GM04503 (cell line): ENCODE measurements at places on chromosomes 2 and 18.

DNA sequence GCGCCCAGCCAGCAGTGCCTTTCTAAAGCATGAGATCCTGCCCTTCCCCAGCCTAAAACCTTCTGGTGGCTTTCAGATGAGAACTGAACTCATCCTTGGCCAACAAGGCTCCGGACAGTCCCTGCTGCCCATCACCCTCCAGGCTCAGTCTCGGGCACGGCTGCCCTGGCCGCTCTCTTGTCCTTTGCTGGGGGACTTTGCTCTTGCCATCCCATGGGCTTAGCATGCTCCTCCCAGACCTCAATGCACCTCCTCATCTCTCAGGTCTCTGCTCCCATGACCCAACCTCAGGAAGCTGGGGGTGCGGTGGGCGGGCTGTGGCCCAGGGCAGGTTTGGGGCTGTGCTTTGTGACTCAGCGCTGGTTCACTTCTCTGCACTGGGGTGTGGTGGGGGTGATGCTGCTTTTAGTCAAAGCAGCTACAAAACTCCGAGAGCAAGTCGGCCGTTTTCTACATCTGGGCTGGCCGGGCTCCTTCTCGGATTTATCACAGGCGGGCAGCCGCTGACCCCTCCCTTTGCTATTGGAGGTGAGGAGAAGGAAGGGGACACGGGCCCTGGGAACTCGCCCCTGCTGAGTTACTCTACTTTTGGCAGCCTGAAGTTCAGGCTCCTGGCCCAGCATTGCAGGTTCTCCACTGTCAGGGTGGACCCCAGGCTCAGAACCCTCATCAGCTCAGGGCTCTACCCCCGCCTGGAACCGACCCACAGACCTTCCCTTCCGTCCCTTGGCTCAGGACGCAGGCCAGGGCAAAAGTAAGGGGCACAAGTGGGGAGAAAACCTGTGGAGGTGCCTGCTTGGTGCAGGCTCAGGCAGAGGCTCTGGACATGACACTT lies 90.6 kb upstream of the TAF1B start:
- DNase-seq: no peak

GRCh38 chr2:232132181-232132580 lies 170.7 kb downstream of the DIS3L2 start:
- DNase-seq: no peak

DNA sequence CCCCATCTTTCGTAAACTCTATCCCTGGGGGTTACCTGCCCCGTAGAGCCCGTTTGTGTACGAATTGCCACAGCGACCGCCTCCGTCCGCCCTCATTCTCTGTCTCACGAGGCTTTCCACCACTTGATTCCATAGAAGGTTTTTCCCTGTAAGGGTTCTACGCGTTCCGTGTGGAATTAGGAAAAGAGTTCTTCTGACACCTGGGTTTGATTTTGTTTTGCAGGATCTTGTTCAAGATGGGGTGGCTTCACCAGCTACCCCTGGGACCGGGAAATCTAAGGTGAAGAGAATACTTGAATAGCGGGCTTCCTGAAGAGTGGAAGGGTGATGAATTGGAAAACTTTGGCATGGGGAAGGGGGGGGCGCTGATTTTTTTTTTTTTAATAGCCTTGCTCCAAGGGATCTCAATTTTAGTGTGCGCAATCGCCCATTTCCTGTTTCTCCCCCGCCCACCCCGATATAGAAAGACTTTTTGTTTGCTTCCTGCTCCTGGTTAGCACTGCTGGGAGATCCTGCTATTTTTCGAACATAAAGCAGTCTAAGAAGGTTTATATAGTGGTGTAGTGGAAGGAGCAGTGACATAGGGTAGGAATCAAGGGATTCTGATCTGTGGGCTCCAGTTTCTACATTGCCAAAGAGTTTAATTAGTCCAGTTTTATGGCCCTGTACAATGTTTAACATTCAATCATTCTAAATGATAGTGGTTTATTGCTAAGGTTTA lies 564 bp downstream of the GCC2 start:
- no peak for DNase-seq

- DNase-seq: no peak
Measured at GRCh38 chr2:235131334-235132305, 179.8 kb downstream of the SH3BP4 start.

DNA sequence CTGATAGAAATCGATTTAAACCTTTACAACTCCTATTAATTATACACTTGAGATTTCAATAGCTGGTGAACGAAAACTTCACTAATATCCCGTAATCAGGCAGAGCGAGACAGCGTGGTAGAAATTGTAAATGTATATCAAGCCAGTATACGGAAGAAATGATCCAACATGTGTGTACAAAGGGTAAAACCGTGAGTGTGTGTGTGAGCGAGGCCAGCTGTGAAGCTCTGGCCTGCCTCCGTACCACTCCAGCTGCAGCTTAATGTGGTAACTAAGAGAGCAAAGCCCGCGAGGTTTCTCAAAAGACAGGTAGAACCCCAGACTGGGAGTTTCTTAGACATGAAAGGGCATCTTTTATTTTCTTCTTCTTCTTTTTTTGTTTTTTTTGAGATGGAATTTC lies 52.3 kb upstream of the ZNF516 start:
- DNase-seq: no peak

DNA sequence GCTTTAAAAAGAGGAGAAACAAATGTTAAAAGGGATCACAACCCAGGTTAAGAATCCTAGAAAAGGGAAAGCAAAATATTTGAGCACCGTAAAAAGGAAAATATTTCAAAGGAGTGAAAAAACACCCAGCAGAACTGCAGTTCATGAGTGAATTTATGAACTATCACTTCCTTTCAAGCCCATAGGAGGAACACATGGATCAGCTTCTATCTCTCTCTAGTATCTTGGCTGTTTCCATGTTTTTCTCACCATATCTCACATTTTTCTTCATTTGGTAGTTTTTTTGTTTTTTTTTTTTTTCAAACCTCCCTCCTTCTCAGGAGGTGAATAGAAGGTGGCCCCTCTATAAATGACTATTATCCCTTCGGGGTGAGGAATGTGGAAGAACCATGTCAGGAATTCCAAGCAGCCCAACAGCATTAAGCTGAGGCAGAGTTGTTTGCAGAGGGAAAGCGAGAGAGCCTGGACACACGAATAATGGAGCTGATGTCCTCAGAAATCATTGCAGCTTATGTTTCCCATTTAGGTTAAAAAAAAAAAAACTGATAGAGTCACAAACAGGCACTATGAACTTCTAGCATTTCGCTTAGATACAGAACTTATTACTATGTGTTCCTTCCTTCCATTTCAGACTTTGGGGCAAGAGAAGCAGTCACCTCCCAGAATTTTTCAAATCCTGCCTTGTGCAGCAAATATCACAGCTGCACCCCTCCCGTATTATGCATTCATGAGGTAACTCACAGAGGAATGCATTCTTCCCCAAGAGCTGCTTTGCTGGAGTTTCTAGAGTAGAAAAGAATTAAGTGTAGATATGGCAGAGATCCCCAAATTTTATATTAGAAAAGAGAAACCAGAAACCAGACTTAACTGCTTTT lies 315.6 kb downstream of the IRS1 start:
- no peak for DNase-seq

DNA sequence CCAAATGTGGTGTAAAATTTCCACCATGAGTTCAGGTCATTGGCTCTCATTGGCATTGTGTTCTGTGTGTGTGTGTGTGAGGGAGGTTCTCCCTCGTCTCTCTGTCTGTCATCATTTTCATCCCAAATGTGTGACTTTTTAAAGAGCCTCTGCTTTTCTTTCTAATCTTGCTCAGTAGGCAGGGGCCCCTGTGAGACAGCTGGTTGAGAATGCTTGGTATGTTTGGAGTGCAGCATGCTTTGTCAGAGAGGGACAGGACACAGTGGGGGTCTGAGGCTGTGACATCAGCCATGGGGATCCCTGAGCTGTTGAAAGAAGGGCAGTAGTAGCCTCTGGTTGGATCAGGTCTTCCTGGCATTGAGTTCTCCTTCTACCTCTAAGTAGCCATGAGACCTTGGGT lies 10.6 kb downstream of the PTPRM start:
- DNase-seq: peak; percentile 63

DNA sequence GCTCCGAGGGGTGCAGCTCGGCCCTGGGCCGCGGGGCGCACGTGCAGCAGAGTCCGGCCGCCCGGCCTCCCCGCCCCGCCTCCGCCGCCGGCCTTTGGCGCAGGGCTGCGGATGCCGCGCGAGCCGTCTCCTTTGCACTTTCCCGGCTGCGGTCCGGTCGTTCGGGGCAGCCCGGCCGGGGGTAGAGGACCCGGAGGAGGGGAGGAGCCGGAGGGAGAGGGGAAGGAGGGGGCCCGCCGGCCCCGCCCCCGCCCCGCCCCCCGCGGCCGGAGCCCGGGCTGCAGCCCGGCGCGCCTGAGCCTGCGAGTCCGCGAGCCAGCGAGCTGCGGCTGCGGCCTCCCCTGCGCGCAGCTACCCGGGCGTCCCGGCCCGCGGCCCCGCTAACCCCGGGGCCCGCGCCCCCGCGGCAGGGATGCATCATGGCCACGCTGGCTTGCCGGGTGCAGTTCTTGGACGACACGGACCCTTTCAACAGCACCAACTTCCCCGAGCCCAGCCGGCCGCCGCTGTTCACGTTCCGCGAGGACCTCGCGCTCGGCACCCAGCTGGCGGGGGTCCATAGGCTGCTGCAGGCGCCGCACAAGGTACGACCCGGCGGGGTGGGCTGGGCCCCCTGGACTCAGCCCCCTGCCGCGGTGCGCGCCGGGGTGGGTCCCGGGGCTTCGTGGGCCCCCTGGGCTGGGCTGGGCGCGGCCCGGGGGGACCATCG lies at the start of gene FHOD3:
TSS of gene FHOD3 (plus strand) at position 297 of the 709 bp plus-strand sequence. CDS start at position 420, 123 bp downstream.
- DNase-seq: no peak

DNA sequence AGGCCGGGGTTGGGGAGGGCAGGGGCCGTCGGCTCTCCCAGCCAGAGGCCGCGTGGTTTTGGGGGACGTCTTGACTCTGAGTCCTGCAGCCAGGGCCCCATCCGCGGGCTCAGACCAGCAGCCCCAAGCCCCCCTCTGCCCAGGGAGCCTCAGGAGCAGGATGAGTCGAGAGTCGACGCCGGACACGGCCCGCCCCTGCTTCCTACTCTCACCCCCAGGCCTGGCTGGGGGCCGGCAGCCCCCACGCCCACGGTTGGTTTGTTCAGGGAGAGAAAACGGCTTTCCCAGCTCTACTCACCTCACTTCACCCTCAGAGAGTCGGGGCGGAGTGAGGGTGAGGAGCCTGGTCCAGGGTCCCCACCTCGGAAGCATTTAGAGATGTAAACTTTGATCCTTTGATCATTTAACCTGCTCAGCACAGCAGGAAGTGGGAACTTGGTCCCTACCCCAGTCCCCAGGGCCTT lies 6.9 kb downstream of the SNORC start:
- DNase-seq: no peak

DNA sequence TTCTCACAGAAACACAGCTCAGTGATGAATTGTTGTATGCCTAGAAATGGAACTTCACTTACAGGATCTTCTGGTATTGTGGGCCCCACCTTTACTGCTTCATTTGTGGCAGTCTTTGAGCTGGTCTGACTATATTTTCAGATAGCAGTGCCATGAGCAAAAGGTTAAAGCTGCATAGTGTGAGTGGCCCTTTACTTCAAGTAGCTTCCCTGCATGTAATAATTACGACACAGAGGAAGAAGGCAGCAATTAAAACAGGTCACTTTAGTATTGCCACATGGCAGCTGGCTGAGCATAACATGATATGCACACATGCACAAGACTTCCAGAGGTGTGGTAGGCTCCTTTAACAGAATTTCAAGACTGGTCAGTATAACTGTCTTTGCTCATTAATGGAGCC lies 426.3 kb upstream of the ZEB2 start:
- DNase-seq: no peak

GRCh38 chr2:231008131-231008530 lies 12.2 kb downstream of the SPATA3 start:
- no peak for DNase-seq

DNA sequence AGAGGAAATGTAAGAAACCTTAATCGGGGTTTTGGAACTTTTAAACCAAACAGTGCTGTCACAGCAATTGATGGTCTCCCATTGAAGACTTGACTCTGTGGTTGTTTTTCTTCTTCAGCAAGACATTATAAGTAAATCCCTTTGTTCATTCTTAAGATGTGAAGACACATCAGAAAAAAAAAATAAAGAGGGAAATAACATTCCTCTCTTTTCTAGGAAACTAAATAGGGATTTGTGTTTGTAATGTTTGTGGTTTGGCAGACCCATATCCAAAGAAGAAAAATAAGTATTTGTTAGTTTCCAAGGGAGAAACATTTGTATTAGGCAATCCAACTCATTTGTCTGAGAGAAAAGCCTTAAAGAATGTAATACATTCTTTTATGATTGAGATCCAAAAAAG lies 359.9 kb downstream of the DSC3 start:
- peak; percentile 2 for DNase-seq

DNA sequence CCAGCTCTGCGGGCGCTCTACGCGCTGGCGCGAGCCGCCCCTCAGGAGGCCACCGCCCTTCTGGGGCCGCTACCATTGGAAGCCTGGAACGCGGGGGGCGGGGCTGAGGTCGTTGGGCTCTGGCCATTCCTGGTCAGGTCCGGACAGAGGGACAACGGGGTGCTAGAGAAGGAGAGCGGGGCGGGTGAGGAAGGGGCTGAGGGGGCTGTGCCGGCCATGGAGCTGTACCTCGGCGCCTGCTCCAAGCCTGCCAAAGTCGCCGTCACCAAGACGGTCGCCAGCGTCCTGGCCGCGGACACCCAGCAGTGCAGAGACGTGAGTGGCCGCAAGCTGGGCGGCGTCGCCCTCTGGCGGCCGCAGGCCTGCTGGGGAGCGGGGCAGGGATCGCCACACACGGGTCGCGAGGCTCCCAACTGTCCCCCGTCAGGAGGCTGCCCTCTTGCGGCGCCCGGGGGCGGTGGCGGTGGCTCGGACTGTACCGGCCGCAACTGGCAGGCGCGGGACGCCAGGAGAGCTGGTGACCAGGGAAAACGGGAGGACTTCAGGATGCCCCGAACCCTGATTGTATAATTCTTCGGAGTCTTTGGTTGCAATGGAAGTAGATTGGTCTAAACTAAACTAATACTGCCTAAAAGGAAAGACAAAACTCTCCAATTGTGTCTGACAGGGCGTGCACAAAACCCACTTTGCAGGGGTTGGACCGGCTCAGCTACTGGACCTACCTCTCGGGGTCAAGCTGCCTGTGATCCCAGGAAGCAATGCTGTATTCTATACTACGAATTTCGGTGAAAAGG lies at the start of gene FSIP2:
TSS of gene FSIP2 (plus strand) at position 126 of the 794 bp plus-strand sequence. CDS start at position 217, 91 bp downstream.
- DNase-seq: no peak

- no peak for DNase-seq
Measured at GRCh38 chr2:84856787-84857186, 24.1 kb downstream of the TRABD2A start.

GRCh38 chr2:197304556-197305011 lies 6.0 kb downstream of the ANKRD44 start:
- no peak for DNase-seq

DNA sequence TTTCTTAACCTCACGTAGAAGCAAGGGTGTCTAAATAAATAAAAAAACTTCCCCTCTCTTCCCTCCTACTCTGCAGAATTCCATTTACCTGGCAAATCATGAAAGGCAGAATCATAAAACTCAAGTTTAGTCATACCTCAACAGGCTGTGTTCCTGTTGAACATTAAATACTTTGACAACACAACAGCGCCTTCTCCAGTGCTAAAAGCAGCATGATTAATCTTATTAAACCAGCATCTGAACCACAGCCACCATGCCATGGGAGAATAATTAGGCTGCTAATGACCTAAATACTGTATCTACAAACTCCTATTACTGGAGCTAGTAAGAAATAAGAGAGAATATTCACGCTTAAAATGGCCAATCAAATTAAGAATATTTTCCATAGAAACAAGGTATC lies 68.1 kb downstream of the CDH2 start:
- no peak for DNase-seq
